CD4-positive, alpha-beta T cell treated with Interleukin-12 subunit alpha and Interleukin-12 subunit beta, for 1 hour (primary cell): ENCODE measurements at places on chromosomes 4 and X.

DNA sequence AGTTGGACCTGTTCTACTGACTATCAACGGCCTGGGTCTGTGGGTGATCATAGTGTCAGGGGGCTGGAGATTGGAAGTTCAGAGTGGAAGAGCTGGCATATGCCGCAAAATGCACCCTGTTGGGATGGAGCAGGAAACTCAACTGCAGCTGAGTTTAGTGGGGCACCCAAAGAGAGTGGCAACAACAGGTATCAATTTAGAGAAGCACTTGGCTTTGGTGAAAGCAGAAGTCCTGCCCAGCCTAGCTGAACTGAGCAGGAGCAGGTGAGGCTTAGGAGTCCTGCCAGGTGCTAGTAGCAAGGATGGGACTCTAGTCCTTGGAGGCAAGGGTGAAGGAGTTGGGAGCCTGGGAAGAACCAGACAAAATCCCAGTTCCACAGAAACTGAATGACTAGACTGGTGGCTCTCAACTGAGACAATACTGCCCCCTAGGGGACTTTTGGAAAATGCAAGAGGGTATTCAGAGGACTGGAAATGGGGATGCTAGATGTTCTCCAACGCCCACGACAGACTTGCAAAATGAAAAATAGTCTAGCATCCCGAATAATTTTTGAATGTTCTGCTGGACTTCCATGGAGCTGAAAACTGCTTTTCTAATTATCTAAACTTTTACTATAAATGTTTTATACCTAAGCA, 49.4 kb downstream of the RTL9 start:
- DNase-seq: peak; percentile 67

DNA sequence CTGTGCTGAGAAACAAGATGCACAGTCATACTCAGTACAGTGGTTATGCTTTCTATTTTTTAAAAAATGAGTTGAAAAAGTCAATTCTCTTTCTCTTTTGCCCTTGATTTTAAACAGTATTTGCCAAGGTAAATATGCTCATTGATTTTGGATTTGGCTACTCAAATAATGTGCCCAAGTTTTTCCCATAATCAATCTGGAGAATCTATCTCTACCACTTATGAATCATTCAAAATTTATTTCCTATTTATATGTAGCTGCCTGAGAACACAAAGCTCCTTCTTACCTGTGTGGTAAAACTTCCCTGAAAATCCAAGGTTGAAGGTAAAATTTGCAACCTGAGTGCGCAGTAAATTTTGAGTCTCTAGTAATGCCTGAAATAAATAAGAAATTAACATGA, 136.5 kb downstream of the NDST4 start:
- no peak for DNase-seq

GRCh38 chr4:6153874-6154273, 46.5 kb downstream of the JAKMIP1 start:
- DNase-seq: no peak

DNA sequence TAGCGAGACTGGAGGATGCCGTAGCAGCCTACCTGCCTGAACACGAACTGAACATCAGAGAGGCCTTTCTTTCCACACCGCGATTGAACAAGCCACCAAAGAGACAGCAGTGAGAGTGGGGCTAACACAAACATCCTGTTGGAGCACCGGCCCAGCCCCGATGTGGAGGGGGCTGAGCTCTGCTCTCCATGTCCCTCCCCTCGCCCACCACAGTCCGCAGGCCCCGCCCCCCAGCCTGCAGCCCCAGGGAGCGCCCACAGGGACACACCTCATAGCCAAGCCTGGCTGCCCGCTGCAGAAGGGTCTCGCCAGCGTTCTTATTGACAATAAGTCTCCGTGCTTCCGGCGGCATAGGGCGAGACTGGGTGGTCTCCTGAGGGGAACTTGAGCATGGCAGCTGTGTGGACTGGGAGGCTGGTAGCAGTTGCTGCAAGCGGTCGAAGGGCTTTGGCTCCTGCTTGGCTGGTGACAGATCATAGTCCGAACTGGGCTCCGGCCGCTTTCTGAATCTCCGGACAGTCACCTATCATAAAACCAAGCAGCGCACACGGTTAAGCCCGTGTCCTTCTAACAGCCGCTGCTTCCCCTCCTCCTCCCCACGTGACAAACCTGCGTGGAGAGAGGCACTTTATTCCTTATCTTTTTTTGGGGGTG, 35.8 kb downstream of the BCOR start:
- DNase-seq: no peak

DNA sequence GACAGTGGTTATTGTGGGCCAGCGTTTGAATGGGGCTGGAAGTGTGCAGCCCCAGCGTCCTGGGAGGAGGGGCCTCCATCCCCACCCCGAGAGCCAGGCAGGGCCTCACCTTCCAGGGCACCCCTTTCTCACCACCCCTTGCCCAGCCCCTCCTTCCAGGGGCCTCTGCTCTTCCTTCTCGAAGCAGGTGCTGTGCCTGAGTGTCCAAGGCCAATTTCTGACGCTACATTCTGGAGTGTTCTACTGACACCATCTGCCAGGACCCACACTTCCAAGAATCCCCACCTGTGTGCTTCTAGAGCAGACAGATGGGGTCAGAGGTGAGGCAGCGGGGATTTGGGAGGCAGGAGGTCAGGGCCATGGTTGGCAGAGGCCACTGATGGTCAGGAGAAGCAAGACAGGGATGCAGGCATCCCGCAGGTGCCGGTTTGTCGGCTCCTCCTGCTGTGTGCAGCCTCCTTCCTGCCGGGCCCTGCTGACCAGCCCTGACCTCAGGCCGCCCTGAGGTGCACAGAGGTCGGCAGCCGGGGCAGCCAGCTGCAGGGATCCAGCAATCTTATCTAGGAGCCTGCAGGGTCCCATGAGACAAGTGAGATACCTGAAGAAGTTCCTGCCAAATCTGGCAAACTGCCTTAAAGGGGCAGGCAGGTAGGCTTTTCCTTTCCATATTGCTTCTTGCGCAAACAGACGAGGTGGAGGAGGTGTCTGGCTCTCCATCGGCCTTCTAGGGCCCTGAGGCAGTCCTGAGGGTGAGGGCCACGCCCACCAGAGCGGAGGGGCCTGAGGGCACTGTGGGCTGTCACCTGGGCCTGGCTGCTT, 18.8 kb downstream of the MSANTD1 start:
- no peak for DNase-seq

DNA sequence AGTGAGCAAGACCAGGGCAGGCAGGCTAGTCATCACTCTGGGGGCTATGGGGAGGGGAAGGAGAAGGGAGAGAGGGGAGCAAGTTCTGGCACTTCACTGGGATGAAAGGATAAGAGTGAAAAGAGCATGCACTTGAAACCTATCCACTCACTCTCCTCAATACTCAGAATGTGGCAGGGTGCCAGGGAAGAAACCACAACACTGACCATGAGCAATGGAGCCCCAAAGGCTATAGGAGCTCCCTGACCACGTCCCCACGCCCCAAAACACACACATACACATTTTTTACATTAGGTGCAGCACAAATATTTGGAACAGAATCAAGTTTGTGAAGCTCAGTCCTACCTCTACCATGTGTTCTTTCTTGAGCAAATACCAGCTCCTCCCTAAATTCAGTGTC, 132.2 kb downstream of the IDS start:
- no peak for DNase-seq

DNA sequence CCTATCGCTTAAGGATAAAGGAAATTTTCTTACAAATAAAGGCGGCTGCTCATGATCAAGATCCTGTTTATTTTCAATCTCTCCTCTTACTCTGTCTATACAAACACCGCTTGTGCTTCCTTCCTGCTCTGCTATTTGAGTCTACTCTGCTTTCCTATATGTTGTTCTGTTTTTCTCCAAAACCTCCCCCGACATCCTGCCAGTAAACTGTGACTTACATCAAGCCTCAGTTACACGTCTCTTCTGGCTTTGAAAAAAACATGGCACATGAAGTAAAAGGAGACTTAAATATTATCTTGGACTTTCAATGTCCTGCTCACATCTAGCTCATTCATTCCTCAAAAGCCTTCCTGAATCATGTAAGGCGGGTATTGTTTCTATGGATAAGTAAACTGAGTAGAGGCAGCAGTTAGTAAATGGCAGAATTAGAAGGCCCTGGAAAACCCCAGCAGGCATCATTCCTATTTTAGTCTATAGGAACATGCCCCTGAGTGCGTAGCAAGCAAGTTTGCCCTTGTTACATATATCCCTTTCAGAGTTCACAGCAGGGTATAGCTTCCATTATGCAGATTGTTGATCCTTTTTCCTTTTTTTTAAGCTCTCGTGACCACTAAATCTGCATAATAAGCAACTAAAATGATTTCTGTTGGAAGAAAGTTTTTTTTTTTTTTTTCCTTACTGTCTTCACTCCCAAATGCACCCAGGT, 280.1 kb downstream of the RAPGEF2 start:
- DNase-seq: no peak

DNA sequence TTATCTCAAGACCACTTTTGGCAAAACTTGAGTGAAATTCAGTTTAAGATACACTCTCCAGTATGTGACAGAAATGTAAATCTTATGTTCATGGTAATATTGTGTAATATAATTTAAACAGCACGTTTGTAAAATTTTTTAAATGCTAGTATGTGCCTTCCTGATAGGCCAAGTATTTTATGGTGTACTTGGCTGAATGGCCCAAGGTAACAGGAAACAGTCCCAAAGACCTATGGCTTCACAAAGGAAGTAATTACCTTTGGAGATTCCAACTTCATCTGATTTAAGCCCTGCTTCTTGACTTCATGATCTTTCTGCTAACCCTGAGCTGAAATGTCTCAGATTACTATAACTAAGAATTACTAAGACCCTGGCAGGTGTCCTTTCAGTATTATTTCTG, 20.3 kb downstream of the TEC start:
- no peak for DNase-seq

DNA sequence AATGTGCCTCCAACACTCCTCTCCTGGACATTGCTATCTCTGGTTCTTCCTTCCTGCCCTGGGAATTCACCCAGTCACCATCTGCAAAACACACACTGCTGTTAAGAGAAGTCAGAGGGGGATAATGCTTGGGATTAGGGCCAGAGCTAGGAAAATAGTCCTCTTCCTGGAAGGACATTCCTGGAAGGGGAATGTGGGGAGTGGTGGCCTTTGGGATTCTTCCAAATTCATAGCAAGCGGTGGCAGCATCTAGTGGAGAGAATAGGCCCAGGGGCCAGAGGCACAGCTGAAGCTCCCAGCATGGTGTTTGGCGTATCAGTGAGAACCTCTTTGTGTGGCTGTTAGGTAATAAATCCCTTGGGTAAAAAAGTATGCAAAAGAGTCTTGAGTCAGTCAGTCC, 34.3 kb downstream of the SHROOM4 start:
- no peak for DNase-seq

- DNase-seq: no peak
These were observed 32.1 kb upstream of the HGFAC start for GRCh38 chr4:3409571-3410091.

DNA sequence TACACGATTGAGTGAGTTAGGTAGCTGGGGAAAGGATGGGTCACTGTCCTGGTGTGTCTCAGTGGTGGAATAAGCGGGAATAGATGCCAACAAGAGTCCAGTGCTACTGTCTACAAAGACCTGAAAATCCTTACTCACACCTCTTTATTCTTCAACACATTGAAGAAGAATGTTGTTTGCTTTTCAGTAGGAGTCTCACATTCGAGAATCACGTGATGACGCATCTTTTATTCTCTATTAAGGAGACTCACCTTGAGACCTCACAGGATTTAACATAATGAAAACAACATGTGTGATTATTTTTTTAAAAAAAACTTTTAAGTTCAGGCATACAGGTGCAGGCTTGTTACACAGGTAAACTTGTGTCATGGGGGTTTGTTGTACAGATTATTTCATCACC, 75.2 kb downstream of the CD38 start:
- DNase-seq: no peak

GRCh38 chrX:17737710-17737985, 355 bp downstream of the SCML1 start:
- no peak for DNase-seq

DNA sequence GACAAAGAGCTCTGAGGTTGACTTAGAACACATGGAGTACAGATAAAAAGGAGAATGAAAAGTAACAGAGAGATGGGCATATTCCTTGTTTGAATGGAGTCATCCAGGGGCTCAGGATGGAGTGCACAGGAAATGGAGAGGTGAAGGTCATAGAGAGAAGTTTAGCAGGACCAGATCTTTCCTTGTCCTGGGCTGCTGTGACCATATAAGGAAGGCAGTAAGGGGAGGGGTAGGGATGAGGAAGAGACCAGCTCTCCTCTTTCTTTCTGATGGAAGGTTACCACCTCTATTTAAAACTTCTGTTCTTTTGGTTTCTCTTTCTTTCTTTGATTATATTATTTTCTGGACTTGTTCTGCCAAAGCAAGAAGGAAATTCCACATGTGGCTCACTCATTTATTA, 27.0 kb downstream of the AR start:
- DNase-seq: no peak

GRCh38 chr4:15755321-15756155, 22.6 kb upstream of the CD38 start:
- DNase-seq: peak; percentile 21

DNA sequence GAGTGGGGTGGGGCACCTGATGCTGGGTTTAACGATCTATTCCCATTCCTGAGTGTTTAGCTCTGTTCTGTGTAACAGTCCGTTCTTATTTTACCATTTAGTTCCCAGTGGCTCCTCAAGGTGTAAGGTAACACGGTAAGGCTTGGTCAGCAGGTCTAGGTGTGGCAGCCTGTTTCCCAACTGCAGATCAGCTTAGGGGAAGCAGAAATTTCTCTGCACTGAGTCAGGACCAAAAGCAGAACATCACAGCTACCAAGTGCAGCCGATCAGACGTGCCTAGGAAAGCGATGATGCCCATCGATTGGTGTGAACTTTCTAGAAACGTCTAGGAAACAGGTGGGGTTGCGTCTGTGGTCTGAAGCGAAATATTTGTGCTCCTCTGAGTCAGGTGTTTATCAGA, 240.1 kb downstream of the STIM2 start:
- DNase-seq: no peak

DNA sequence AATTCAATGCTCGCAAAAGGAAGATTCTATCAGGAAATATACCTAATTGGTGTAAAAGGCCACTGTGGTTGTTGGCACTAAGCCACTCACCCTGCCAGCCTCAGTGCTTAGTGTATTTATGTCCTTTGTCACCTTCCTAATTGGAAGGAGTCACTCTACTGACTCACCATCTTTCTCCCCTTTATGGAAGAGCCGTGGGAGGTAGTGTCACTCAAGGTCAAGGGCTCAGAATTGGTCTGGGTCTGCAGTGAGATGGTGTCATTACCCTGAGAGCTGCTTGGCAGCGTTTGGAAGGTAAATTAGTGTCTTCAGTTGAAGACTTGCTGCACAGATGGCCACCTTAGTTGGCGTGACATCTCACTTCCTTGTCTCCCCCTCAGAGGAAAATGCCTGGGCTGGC, 41.7 kb upstream of the CDKN2AIP start:
- DNase-seq: no peak

DNA sequence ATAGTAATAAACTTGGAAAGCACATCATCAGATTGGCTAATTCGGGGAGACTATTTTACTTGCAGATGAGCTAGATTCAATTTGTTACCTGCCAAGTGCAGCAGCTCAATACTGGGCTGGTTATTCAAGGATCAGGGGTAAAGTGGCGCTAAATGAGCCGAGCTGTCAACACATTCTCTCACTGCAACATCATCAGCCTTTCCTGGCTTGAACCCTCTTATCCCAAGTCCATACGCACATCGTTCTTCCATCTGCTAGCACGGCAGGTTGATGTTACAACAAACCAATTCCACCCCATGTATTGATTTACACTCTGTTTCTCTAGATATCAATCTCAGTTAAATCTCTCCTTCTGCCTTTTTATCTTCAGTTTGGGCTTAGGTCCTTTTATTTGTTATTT, 2101.5 kb upstream of the AGA start:
- no peak for DNase-seq

GRCh38 chr4:147754037-147754445, 22.2 kb downstream of the ARHGAP10 start:
- no peak for DNase-seq
